ENCODE measurements at places on chromosomes 12 and 14. TPM values are rescaled to one million over a fixed set of nuclear protein-coding genes. Genes with fewer than 3 reads are reported as not detected.

FOXN4 gene
- not detected for total RNA-seq

CLEC2A gene
- not detected for total RNA-seq

AMHR2 gene
- total RNA-seq, result not detected

C3AR1 gene
- 1.9 TPM for total RNA-seq

Measured in SJSA1 (cell line).